Cerebellar nuclear complex (tissue), 1 donor: ENCODE measurements at places on chromosomes 16 and 17.

DNA sequence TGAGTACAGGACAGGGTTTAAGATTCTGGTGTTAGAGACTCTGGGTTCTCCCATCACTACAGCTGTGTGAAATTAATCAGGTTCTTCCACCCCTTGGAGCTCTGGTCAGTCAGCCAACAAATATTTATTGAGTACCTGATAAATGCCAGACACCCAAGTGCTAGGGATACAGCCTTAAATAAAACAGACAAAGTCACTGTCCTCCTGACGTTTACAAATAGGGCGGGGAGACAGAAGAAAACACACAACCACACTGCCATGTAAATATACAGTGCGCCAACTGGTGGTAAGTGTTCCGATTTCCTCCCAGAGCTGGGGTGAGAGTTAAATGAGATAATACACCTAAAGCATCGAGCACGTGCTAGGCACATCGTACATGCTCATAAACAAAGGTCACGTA lies 121.0 kb downstream of the COPRS start:
- DNase-seq, result no peak

- no peak for DNase-seq
Observed at GRCh38 chr17:34680151-34680550, 100.8 kb downstream of the TMEM132E start.

GRCh38 chr16:3589441-3589921 lies 12.3 kb upstream of the NLRC3 start:
- DNase-seq, result no peak

- no peak for DNase-seq
Observed at GRCh38 chr17:50534222-50534978, 1.9 kb downstream of the EPN3 start.
